ENCODE measurements at places on chromosomes 6 and 20.

DNA sequence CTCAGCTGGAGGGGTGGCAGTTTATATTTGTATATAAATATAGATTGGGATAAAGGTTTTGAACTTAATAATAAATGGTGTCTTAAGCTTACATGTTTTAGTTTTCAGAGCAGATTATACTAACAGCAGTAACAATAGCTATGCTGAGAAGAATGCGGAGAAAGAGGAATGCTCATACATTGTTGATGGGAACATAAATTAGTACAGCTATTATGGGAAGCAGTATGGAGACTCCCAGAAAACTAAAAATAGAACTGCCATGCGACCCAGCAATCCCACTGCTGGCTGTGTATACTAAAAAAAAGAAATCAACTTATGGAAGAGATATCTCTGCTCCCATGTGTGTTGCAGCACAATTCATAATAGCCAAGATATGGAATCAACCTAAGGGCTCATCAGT, 127.9 kb downstream of the BCKDHB start:
- DNase-seq = no peak

DNA sequence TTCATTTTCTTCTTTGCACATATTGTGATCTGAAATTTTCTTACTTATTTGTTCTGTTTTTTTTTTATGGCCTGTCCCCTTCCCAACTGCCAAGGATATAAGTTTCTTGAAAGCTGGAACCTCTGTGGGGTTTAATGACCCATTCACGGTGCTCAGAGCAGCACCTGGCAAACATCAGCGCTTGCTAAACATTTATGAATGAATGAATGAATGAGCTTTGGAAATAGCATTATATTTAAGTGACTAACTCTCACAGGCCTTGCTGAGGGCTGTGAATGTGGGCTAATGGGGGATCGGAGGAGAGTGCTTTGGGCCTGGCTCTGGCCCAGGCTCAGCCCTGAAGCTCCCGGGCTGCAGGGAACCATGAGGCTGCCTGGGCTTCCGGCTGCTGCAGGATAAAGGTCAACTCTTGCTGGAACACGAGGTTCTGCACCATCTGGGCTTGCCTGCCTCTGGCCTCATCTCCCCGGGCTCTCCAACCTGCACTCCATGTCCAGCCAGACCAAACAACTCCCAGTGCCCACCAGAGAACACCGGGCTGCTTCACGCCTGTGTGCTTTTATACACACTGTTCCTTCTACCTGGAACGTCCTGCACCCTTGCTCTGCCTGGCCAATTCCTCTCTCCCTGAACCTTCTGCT, 14.6 kb upstream of the ARMC12 start:
- DNase-seq = no peak

DNA sequence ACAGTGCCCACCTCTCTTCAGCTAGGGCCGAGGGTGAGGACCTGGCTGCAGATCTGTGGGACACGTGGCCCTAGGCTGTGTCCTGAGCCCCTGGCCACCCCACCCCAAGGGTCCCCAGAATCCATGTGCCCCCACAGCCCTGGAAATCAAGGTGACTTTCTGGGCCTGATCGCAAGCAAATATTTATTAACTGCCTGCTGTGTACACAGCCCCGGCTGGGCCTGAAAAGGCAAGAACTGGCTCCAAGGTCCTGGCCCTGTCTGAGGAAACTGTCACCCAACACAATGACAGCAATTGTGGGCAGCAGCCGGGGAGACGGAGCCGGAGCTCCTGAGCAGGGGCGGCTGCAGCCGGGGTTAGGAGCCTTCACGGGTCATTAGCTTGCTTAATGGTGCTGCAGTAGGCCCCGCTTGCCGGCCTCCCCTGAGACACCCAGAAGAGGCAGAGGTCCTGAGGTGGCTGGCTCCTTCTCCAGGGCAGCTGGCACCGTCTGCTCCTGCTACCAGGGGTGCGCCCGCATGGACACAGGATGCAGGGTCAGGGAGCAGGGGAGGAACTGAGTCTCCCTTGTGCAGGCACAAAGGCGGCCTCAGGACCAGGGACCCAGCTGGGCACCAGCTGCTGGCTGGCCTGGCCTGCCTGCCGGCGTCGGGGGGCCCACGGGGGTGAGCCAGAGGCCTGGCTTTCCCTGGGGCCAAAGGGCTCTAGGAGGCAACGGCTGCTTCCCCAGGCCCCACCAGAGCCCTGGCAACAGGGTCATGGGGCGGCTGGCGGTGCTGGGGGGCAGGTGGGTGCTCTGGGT, 24.1 kb downstream of the NPEPL1 start:
- no peak for DNase-seq

DNA sequence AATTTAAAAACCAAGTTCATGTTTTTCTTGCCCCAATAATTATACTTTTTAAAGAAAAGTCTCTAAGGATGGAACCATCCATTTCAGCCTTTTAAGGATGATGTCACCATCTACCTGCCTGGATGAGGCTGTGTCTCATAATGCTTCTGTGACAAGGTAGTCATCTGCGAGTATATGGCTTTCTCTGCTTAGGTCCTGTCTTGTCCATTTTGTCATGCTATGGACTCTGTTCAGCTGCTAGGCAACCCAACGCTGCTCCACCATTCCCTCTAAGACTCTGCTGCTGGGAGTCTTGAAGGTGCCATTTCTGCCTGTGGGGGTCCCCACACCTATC, 459.8 kb upstream of the RUNX2 start:
- no peak for DNase-seq

DNA sequence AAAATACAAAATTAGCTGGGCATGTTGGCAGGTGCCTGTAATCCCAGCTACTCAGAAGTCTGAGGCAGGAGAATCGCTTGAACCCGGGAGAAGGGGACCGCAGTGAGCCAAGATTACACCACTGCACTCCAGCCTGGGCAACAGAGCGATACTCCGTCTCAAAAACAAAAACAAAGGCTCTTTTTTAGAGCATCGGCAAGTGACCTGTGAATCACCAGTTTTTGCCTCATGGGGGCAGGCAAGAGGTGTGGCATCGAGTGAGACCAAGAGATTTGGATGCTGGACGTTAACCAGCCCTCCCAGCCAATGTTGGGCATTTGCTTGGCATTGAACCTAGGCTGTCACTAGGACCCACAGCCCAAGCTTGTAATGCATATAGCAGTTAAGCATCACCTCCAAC, 14.6 kb upstream of the CDK5RAP1 start:
- DNase-seq = no peak

DNA sequence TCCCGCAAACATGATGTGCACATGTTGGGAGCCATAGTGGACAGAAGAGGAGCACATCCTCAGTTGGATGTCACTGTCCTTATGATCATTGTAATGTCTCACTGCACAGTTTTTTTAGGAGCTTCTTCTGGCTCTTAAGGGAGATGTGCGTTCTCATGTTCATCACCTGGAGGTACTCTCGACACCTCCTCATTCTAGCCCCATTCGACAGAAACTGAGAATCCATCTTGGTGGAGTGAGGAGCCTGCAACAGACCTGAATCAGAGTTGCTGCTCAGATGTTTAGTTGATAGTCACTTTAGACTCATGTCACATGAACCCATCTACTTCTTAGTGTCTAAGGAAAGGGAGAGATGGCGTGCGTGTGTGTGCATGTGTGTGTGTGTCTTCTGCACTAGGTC, 2.3 kb upstream of the BMP6 start:
- DNase-seq = no peak

DNA sequence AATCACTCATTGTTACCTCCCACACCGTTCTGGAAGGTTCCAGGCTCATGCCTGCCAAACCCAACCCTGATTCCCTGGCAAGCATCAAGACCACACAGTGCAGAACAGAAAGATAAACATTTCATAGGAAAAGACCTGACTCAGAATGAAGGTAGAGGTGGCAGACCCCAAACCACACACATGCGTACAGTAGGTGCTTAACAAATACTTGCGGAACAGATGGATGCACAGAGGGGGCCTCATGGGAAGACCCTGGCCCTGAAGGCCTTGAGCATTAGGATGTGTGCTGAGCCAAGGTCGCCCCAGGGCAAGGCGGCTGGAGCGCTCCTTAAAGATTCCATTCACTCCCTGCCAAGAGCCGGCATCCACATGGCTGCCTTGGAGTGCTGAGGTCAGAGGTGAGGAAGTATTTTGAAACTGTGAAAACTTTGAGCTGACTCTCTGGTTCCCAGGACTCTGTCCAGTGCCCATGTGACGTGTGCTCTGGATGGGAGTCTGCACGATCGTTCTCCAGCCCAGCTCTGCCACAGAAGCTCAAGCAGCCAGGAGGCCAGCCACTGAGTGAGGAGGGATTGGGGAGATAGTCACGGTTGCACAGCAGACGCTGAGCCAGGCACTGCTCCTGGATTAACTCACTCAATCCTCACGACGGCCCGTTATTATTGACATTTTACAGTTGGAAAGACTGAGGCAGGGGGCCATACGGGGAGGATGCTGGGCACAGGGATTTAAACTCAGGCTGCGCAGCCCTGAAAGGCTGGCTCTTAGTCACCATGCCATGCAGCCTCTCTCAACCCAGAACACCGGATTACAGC, 65.5 kb upstream of the AFDN start:
- DNase-seq = no peak

DNA sequence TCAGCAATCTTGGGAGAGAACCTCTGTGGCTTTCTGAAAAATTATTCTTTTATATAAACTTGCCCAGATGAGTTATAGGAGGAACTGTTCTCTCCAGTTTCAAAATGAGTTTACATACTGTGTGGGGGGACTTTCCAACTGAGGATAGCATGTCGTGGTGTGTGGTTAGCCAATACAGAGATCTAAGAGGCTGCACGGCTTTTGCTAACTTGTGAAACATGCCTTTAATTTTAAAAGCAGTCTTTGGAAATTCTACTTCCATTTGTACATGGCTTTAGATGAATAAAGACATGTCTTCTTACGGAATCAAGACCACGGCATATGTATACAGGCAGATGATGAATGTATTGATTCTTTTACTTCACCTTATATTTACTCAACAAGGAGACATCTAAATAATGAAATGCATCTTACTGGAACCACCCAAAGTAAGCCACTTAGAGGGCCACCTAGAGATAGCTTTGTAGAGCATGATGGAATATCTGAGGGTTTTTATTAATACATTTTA, 39.8 kb downstream of the HIVEP1 start:
- no peak for DNase-seq

DNA sequence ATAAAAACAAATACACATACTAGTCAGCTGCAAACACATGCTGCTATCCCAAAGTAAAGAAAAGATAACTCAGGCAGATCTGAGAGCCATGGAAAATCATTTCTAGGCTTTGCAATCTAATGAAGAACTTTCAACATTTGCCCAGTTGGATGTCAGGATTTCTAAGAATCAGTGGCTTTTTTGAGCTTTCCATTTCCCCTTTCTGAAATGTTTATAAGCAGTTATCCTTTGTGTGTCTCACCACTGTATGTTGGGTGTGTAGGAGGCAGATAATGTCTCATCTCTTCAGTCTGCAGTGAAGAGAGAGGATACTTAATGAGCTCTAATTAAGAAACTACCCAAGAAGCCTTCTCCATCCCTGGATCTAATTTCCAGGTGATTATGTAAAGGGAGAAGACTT, 43.6 kb downstream of the RGS17 start:
- DNase-seq = no peak

GRCh38 chr6:37838219-37838921, 18.8 kb downstream of the ZFAND3 start:
- DNase-seq = no peak

GRCh38 chr20:5626603-5627002, 123.6 kb upstream of the SHLD1 start:
- DNase-seq = no peak

DNA sequence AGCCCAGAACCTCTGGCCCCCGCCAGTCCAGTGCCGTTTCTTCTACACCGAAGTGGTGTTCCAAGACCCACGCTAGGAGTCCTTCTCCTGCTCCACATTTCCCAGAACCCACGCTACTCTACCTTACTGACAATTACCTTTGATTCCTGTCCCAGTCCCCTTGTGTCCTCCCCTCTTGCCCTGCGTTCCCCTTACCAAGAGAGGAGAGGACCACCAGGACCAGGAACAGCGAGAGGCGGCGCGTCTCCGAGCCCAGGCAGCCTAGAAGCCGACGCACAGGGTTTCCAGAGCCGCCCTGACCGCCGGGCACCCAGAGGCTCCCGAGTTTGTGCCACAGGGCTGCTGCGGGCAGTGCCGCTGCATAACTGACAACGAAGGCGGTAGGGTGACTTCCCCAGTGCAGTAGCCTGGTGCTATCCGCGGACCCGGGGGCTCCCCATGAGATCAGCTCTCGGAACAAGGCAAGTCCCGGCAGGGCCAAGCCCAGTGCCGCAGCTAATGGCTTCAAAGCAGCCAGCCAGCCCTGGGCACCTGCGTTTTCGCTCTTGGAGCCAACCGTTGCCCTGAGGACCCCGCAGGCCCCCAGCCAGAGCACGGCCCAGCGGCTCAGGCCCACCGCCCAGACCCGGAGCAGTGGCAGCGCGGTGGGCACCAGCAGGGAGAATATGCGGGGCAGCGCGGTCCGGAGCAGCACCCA, 512 bp downstream of the TAP1 start:
- no peak for DNase-seq

DNA sequence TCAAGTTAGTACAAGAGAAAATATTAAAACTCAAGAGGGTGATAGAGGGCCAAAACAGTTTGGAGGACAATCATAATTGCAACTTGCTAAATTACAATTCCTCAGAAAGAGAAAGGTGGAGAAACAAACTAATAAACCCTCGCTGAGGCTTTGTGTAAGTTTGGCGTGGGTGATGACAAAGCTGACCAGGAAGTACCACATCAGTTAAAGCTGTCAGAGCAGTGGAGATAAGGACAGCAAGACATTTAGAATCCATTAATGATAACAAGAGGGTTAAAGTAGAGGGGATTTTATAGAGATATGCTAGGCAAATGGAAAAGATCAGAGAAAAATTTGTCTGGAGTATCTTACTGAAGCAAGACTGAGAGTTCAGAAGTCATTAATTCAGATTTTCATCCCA, 334.4 kb downstream of the TFAP2B start:
- DNase-seq = no peak

- DNase-seq = no peak
Measured at GRCh38 chr6:154931711-154932424, 63.2 kb upstream of the TIAM2 start.
